HFFc6 (cell line): ENCODE measurements at places on chromosomes 3 and 15. TPM values are rescaled to one million over a fixed set of nuclear protein-coding genes. Genes with fewer than 3 reads are reported as not detected.

DNA sequence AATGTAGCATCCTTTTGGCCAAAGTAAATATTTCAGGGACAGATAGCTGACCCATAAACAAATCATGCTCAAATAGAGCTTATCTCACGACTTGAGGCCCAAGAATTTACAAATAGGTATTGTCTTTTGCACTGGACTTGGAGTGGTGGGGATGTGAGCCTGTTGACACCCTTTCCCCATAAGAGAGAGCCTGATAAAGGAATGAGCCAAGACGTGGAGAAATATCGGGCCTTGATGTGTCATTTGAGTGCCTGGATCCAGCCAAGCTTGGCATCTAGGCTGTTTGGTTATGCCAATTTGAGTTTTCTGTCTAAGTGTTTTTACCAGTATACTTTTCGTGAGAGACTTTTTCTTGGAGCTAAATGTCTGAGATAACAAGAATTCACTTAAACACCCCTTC, 112.9 kb upstream of the RGMA start:
- no peak overlapping the region for H3K27ac ChIP-seq
- peaks cover 9% of the 10 kb centered on the region; the same call in 1 of the 2 replicates for H3K27me3 ChIP-seq
- no peaks in the 10 kb centered on the region for H3K4me1 ChIP-seq
- no peak overlapping the region for H3K4me3 ChIP-seq
- peaks cover 5% of the 10 kb centered on the region; the same call in 1 of the 2 replicates for H3K36me3 ChIP-seq

- H3K4me3 ChIP-seq = no peak overlapping the region
- peaks cover 19% of the 10 kb centered on the region for H3K4me1 ChIP-seq
- DNase-seq = no peak
- no peaks in the 10 kb centered on the region for H3K27me3 ChIP-seq
These were observed 78.9 kb upstream of the SKOR1 start for GRCh38 chr15:67746450-67746849.

DNA sequence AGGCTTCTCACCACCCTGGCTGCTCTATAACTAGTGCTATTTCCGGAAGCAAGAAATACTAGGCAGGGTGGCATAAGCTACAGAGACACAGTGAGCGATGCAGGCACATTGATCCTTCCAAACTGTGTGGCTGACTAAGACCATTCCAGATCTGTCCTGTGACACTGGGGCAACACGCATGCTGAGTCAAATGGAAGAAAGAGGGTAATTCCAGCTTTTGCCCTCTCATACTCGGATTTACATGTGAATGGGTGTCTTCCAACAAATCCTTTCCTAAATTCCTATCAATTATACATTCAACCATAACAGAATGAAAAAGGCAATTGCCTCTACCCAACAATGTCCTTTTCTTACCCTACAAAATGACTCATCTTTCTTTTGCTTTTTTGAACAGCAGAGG, 5.1 kb downstream of the FSIP1 start:
- no peak for DNase-seq
- H3K4me3 ChIP-seq = no peak overlapping the region
- peaks cover 14% of the 10 kb centered on the region for H3K36me3 ChIP-seq
- peaks cover 4% of the 10 kb centered on the region for H3K27me3 ChIP-seq
- H3K4me1 ChIP-seq = peaks cover 12% of the 10 kb centered on the region

DNA sequence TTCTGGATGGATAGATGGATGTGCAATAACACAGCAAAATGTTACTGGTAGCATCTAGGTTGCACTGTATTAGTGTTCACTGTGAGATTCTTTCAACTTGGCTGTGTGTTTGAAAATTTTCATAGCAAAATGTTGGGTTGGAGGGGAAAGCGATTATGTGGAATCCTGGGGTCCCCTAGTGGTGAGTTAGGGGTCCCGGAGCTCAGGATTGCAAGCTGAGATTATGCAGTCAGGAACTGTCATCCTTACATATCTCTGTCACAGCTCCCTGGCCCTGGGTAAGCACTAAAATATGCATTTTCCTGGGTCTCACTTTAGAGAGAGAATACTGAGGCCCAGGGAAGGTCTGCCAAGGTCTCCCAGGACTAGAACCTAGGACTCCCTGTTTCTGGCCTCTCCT, 77.2 kb downstream of the CEMIP start:
- H3K4me1 ChIP-seq = no peaks in the 10 kb centered on the region; the same call in 1 of the 2 replicates
- H3K27me3 ChIP-seq = peaks cover 25% of the 10 kb centered on the region
- DNase-seq = no peak
- no peak overlapping the region for H3K4me3 ChIP-seq
- no peak overlapping the region for H3K27ac ChIP-seq

ST8SIA2 gene
- 0.12 TPM in 1 of 3 replicates, not detected in the others for total RNA-seq

GRCh38 chr15:68429691-68430470, 2.1 kb downstream of the ITGA11 start:
- no peak overlapping the region for H3K4me3 ChIP-seq
- H3K27ac ChIP-seq = no peak overlapping the region
- H3K27me3 ChIP-seq = peaks cover 39% of the 10 kb centered on the region
- no peaks in the 10 kb centered on the region for H3K36me3 ChIP-seq

TWF2 gene
- total RNA-seq = 75.6 to 80.0 TPM (median 77.3 TPM) in 3 replicates

DNA sequence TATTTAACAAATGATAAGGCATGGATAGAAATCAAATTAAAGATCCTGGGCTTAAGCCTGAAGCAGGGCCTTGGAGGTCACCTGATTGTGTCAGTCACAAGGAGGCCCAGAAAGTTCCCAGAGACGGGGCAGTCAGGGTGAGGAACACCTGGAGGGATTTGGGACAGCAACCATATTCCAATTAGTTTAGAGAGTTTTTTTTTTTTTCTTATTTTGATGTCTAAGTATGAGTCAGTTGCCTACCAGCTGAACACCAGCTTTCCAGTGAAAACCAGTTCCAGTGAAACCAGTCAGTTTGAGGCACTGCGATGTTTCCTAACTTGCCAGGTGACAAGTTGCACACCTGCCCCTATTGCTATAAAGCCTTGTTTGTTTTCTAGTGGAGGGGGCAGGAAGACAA, 350.7 kb upstream of the AZI2 start:
- no peaks in the 10 kb centered on the region for H3K27me3 ChIP-seq
- no peak overlapping the region for H3K27ac ChIP-seq
- H3K36me3 ChIP-seq = no peaks in the 10 kb centered on the region
- DNase-seq = no peak
- no peak overlapping the region for H3K4me3 ChIP-seq
- H3K4me1 ChIP-seq = no peaks in the 10 kb centered on the region

- H3K27me3 ChIP-seq = peaks cover 6% of the 10 kb centered on the region
- no peak overlapping the region for H3K4me3 ChIP-seq
- H3K4me1 ChIP-seq = peaks cover 4% of the 10 kb centered on the region
- no peak for DNase-seq
These were observed 40.8 kb upstream of the ABHD17C start for GRCh38 chr15:80654299-80654698.

SCN11A gene
- not detected in 3 replicates for total RNA-seq

IQGAP1 gene
- total RNA-seq = 179 to 183 TPM (median 180 TPM) in 3 replicates

RFX7 gene
- total RNA-seq = 16.0 to 18.9 TPM (median 18.4 TPM) in 3 replicates

SHC4 gene
- 2.1 to 4.1 TPM (median 2.5 TPM) in 3 replicates for total RNA-seq
